Effector memory CD8-positive, alpha-beta T cell (primary cell): ENCODE measurements at places on chromosomes 6 and 20.

GRCh38 chr6:166726201-166726600 is 99.2 kb upstream of the RPS6KA2 start:
- no peak for DNase-seq

GRCh38 chr6:71224011-71224410 is 64.6 kb upstream of the OGFRL1 start:
- no peak for DNase-seq

DNA sequence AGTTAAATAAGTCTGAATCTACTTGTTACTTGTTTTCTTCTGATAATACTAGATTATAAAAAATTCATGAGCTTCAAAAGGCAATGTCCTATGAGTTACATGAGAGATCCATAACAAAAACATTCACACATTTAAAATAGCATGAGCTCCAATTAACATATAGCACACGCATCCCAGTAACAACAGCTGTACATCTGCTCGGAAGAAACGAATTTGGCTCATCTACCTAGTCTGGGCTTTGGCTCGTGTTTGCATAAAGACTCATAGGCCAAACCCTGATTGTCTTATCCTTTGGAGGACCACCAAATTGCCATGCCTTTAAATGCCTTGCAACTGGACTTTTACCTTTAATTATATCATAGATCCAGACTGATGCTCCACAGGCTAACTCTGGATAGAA is 259.7 kb upstream of the CHD6 start:
- no peak for DNase-seq

- DNase-seq, result no peak
Observed at GRCh38 chr6:46053039-46053933, 37.6 kb upstream of the CLIC5 start.

DNA sequence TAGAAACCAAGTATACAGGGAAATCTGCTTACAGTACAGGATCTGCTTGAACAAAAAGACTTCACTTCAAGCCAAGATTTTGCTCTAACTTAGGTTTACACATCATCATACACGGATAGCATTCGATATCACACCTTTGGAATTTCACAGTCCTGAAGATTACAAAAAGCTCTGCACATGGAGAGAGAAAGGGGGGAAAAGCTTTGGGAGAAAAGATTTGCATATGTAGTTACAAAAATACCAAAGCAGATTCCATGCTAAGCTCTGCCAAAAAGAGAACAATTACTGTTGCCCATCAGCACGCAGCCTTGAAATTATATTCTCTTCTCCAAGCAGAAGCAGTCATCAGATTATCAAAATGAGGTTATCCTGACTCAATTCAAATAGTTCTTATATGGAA is 62.0 kb downstream of the HIVEP2 start:
- no peak for DNase-seq

- DNase-seq, result no peak
Observed at GRCh38 chr6:147065786-147066185, 138.4 kb upstream of the STXBP5 start.

DNA sequence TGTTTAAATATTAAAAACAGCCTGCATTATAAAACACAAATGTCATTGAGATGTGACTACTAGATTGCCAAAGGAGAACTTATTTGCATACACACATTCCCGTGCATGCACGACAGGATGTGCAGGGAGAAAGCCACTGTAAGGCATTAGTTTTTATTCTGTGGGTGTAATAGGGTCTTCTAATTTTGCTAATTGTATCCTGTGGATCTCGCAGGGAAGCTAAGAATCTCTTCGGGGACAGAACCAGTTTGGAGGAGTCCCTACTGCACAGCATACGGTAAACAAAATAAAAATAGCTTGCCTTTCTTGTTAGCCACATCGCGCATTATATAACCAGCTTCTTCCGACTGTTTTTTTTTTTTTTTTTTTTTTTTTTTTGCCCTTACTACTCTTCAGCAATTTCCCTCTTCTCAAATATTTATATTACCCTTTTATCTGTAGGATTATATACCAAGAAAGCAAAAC is 2.0 kb downstream of the ATXN1 start:
- peak; percentile 32 for DNase-seq

GRCh38 chr6:40194447-40195170 is 260.3 kb upstream of the MOCS1 start:
- DNase-seq, result no peak

DNA sequence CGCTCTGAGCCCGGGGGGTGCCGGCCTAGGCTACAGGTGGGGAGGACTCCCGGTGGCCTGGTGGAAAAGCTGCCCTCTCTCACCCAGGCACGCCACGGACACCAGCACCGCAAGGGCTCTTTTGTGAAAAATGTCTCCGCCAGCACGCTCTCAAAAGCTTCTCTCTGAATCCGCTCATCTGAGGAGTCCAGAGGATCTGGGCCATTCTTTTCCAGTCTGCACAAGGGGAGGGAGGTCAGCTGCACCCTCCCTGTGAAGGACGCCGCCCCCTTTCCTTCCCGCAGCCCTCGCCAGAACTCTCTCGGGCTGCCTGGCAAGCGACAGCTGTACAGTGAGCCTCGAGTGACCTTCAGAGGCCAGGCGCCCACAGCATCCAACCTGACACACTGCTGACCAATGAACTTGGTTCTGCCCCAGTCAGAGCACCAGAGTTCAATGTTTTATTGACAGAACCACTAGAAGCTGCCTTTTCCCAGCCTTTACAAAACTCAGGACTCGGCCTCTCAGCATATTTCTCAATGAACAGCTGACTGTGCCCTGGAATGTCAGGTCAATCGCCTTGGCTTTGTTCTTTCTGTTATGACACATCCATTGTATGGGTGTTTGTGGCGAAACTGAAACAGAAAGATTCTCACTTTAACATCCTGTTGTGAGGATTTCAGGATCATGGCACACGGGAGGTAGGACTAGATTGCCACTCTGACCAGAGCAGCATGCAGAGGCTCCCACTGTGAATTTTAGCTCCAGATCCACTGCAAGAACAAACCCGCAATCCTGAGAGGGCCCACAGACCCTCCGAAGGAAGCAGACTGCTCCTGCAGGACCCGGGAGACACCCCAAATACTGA is 26.7 kb downstream of the SERPINB9 start:
- DNase-seq, result no peak

DNA sequence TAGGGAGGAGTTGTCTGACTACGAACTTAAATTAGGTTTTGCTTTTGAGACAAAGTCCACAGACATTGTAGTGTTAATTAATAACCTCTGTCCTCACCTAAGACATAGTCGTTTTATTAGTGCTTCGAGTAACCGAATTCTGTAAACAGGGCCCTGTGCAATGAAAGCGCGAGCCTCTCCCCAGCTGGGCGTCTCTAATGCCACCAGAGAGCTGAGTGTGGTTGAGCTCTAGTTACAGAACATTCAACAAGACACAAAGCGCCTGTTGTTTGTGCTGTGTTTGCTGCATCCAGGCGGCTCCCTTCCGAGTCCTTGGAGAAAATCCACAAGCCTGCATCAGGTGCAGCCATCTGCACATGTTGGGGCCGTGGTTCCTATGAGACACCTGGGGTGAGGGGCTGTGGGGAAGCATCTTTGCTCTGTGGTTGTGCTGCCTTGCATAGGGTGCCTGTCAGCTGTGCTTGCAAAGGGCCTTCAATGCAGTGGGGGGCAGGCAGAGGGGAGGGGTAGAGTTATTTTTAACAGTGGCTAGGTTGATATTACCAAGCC is 63.9 kb downstream of the CD164 start:
- DNase-seq, result no peak

DNA sequence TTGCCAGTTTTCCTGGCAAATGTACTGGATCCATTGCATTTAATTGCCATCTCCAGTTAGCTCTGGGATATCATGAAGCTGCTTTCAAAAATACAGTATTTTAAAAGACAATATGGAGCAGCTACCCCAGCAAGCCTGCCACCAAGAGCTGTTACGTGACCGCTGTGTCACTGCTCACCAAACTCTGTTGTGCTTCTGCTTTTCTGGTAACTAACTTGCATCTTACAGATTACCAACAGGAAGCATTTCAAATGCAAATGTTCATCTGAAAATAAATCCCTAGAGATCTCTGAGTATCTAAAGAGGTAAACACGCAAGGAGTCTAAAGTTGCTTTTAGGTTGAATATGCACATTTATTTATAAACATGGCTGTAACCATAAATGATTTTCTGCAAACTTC is 1008.3 kb downstream of the KIF16B start:
- no peak for DNase-seq

DNA sequence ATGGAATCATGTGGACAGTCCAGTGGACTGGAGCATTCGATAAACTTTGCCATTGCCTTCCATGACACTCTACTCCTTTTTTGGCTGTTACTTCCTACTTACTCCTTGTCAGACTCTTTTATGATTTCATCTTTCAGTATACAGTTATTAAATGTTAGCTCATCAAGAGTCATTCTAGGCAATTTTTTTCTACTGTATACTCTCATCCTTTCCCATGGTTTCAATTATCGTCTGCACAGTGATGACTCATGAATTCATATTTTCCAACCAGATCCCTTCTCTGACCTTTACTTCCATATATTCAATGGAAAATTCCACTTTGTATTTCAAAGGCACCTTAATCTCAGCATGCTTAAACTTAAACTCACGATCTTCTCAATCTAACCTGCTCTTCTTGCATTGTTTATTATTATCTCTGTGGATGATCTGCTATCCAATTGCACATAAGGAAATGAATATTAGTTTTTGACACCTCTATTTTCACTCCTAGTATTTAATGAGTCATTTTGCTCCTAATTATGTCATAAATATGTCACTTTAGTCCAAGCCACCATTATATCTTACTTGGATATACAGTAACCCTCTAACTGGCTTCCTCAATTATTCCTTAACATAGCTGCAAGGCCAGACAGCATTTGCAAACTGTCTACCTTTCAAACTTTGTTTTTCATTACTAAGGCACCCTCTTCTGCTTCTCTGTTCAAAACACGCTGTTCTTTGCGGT is 427.5 kb downstream of the PHF3 start:
- DNase-seq, result no peak

- DNase-seq, result no peak
Observed at GRCh38 chr20:35172434-35172806, 548 bp downstream of the PROCR start.

DNA sequence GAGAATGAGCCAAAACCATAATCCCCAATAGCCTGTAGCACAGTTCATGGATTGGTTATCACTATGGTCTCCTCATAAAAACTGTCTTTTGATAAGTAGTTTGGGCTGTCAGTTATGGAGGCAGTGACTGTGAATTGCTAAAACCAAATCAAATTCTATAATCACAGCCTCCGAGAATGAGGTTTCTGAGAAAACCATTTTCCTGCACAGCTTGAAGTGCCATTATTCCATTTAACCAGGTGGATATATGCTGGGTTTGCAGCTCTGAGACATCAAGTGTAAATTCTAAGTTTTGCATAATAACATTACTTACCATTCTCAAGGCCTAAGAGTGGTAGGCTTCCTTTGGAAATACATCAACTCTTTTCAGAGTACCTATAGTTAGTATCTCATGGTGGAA is 485.4 kb downstream of the FRK start:
- DNase-seq, result no peak

DNA sequence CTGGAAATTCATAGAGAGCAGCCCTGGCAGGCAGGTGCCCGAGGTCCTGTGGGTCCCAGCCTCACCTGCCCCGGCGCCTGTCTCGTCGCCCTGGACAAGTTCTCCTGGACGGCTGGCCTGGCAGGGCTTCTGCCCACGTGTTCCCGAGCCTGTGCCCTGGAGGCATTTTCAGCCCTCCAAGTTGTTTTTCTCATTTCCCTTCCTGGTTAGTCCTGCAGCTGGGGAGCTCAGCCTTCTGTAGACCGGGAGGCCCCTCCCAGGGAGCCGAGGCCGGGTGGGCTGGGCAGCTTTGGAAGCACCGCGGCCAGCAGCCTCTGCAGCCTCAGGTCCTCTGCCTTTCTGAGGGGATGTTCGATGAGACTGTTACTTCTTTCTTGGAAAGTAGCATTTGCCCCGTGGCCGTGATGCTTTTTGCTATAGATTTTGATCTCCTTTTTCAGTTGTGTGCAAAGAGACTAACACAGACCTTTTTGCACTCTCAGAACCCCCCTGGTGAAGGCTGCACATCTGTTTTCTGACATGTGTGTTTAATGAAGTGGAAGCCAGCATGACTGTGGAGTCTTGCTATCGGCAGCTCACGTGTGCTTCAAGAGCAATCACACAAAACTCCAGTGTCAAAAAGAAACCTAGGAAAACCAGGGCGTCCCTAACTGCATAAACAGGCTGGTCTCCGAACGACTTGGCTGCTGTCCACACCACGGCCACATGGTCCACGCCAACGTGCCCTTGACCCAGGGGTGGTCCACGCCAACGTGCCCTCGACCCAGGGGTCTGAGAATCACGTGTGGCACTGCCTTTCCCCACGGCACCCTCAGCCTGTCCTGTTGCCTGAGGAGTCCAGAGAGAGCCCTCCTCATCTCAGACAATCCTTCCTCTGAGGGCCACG is 207.5 kb downstream of the SMOC2 start:
- DNase-seq, result no peak

- DNase-seq, result no peak
Observed at GRCh38 chr6:146650799-146651481, 52.2 kb downstream of the ADGB start.

DNA sequence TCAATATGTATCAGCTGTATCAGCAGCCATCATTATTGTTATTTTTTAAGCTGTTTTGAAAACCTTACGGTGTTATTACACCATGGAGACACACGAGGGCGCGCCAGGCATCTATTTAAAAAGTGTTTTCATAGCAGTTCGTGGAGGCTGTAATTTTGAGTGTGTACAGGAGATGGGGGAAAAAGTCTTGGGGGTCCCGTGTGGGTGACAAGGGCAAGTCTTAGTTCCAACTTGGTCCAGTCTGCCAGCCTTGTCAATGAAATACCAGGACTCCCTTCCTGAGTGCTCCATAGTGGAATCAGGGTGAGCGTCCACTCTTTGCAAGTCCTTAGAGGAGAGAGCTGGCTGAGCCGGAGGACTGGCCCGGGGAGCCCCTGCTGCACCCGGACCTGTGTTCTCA is 43.3 kb downstream of the SLC2A10 start:
- peak; percentile 15 for DNase-seq

DNA sequence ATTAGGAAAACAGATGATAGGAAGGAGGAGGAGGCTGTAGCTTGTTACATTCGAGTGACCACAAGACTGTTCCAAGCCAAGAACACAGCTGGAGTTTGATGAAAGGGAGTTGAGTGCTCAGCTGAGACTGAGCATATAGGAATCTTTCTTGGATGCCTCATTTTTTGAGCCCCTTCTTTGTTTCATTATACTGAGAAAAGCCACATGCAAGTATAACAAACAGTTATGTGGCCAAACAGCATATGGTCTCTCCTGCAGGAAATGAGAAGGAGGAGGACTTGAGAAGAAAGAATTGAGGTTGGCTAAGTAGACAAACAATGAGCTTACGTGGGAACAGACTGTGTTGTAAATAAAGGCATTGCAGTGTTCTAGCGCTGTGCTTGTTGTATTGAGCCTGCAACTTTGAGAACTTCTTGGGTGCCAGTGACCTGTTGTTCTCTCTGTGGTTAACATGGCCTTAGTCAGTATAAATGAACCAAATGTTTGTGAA is 78.3 kb downstream of the AKAP7 start:
- DNase-seq, result no peak
